ENCODE measurements at places on chromosomes 12 and 14.

- DNase-seq: no peak
Measured at GRCh38 chr14:100523131-100523842, 63.9 kb downstream of the BEGAIN start.

- no peak for DNase-seq
Measured at GRCh38 chr14:70665448-70666360, 24.0 kb downstream of the TTC9 start.

GRCh38 chr12:13028825-13029570 lies 15.2 kb upstream of the FAM234B start:
- DNase-seq: no peak

DNA sequence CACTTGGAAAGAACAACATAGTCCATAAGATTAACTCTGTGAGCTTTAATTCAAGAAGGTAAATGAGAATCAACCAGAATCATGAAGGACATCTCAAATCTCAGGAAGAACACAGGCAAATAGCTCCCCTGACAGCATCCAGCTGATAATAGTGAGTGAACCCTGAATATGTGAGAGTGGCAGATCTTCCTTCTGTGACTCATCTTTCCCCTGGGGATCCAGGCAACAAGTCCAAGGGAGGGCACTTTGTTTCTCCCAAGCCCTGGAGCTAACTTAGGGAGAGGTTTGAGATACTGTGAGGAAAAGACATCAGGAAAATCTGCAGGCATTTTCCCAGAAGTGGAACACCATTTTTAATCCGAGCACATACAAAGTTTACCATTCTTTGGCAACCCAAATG lies 763.9 kb upstream of the MGAT4C start:
- DNase-seq: no peak

GRCh38 chr14:61652526-61653262 lies 42.6 kb upstream of the HIF1A start:
- DNase-seq: no peak

DNA sequence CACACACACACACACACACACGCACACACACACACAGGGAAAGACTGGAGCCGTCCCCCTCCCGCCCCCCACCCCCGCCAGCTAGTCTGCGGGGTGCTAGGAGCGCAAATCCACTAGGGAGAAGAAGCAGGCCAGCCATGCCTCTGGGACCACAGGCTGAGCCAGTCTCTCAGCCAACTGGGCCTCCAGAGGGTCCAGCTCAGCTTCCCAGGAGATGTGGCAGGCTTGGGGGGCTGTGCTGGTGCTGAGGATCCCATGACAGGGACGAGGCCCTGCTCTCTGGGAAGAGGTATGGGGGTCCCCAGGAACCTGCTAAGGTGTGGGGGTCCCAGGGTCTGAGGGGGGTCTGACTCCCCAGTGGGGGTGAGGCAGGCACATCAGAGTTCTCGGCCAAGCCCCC lies 133.5 kb downstream of the NCOR2 start:
- DNase-seq: no peak

DNA sequence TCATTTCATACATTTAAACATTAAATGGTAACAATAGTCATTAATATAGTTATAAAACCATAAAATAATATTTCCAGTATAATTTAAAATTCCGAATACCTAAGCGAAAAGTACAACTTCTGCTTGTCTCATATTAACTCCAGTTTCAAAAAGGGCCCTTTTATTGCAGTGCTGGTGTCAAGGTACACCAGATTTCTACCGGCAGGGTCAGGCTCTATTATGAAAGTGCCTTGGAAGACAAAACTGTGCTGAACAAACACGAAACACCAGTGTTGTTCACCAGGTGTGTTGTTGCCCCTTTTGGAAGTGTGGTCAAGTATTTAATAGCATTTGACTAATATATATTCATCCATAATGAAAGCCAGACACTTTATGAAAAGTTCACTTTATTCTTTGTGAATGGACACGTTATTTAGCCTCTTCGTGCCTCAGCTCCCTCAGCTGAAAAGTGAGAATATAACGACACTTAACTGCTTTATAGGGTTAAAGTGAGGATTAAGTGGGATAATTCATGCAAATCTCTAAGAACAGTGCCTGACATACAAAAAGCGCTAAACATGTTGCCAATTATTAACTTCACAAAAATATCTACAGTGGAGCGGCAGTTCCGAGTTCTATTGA lies 20.3 kb upstream of the GNS start:
- DNase-seq: no peak

All from activated CD4-positive, alpha-beta T cell treated with anti-CD3 and anti-CD28 coated beads for 48 hours (primary cell).